CD8-positive, alpha-beta T cell (primary cell): ENCODE measurements at places on chromosomes 12 and 14. TPM values are rescaled to one million over a fixed set of nuclear protein-coding genes. Genes with fewer than 3 reads are reported as not detected.

- DNase-seq: no peak
These were observed 941 bp upstream of the PPP1CC start for GRCh38 chr12:110743571-110744093.

DNA sequence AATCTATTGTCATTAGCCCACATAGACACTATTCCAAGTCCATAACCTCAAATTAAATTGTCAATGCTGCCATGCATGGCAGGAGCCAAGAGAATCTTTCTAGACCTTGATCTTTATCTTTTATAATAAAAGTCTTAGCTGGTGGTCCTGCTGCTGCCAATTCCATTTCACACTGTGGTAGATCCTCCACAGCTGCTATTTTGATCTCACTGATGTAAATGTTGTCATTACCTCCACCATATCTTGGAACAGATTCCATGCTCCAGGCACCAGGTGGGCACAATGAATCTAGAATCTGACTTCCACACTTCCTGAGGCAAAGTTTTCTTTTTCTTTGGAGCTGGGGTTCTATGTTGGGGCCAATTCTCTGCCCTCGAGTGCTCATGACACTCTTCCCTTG is 161.2 kb downstream of the TMTC3 start:
- no peak for DNase-seq

DNA sequence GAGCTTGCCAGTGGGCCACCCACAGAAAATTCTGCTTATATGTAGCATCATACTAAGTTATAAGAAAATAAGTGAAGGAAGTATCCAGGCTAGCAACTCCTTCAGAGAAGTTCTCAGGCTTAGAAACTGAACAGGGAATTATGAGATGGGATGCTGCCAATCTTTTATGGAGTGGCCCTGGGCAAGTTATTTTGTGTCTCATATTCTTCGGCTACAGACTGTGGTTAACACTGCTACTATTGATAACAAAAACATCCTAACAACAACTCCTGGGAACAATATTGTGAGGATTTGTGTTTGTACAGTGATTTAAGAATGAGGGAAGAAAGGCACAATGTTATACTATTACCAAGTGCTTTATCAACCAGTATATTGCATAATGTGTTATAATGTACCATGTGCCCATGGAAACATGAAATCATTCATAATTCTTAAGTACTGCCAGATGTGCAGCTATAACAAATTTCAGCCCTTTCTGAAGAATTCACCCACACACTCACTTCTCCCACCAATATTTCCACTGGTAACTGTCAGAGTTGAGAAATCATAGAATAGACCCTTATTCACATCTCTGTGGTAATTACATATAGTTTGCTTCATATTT is 113.3 kb upstream of the SOX5 start:
- no peak for DNase-seq

GRCh38 chr14:93811676-93812075 is 23.4 kb upstream of the PRIMA1 start:
- DNase-seq: no peak

GRCh38 chr12:92556637-92557421 is 146.0 kb upstream of the PLEKHG7 start:
- peak; percentile 32 for DNase-seq

DNA sequence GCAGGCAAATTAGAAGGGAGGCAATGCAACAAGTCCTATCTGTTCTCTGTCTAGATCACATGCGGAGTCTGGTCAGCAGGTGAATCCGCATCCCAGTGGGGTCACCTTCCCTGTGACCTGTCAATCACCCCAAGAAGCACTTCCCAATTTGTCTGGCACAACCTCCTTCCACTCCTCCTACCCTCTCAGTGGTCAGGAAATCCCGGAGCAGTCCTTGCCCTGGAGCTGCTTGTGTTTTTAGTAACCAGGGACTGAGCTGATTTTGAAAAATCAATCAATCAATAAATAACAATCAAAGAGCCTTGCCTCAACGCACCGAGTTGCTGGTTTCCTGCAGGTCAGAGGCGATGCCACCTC is 572 bp upstream of the ACSS3 start:
- no peak for DNase-seq

GRCh38 chr12:24049101-24049500 is 99.6 kb upstream of the SOX5 start:
- DNase-seq: no peak

DNA sequence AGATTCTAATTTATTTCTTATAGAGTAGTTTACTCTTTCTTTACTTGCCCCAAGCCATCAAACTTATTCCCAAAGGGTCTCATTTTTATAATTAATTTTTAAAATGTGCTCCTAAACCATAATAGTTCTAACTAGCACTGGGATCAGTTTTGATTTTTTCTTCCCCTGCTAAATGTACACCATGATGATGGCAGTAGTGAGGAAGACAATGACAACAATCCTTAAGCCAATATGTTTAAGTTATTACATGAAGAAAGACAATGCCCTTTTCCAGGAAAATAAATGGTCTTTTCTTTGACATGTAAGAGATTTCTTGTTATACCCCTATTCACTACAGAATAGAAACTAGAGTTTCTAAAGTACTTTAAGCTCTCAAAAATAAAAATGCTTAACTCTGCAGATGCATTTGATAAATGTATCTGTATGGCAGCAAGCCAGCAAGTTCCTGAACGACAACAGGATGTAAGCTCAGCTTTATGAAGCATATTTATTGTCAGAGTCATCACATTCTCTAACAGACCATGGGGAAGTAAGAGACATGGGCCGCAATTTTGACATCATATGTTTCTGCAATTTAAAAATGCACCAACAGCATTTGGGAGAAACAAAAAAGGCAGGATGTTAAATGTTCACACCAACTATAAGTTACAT is 36.0 kb upstream of the SNX6 start:
- peak; percentile 24 for DNase-seq

DNA sequence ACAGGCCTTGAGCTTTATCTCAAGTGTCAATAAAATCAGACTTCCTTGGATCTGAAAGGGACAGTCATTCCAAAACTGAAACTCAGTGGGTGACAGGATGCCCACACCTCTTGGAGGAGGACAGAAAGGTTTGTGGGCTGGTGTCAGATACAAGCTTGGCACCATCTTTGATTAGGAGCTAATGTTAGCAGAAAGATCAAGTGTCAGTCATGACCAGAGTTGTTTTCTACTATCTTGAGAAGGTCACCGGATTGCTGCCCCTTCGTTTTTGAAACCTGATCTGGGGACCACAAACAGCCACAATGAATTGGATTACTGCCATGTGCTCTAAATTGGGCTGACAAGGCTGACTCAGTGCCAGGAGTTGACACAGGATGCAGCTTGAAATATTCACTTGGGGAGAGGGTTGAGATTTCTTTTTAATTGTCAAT is 88.3 kb downstream of the OTOGL start:
- DNase-seq: no peak

Gene PNMA1
- total RNA-seq: 39.4 TPM

Gene FSCB
- not detected for total RNA-seq

GRCh38 chr12:95836630-95837239 is 22.0 kb upstream of the SNRPF start:
- DNase-seq: no peak

- no peak for DNase-seq
These were observed 794.3 kb upstream of the NOVA1 start for GRCh38 chr14:27392153-27392552.

GRCh38 chr12:57592551-57593165 is 1.7 kb downstream of the PIP4K2C start:
- DNase-seq: no peak

GRCh38 chr14:34496679-34497513 is 34.9 kb upstream of the SPTSSA start:
- no peak for DNase-seq

- DNase-seq: peak; percentile 81
These were observed 186.7 kb downstream of the EFCAB11 start for GRCh38 chr14:89767861-89768268.

Gene C12orf50
- 0.22 TPM for total RNA-seq

DNA sequence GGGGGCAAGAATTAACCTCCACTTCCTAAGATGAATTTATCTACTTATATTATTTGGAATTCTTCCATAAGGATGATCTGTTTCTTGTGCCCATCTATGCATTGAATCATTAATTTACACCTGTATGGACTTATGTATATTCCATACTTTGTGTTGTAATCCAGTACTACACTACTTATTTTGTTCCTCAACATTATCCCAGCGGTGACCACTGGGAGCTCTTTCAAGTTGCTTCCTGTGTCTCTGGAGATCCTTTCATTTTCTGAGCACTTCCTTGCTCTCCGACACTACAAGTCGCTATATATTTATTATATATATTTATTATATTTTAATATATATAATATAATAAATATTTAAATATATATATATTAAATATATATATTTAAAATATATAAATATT is 54.9 kb upstream of the SCN8A start:
- DNase-seq: no peak

- no peak for DNase-seq
These were observed 14.1 kb upstream of the NT5DC3 start for GRCh38 chr12:103855036-103855712.

Gene MYH7
- not detected for total RNA-seq

DNA sequence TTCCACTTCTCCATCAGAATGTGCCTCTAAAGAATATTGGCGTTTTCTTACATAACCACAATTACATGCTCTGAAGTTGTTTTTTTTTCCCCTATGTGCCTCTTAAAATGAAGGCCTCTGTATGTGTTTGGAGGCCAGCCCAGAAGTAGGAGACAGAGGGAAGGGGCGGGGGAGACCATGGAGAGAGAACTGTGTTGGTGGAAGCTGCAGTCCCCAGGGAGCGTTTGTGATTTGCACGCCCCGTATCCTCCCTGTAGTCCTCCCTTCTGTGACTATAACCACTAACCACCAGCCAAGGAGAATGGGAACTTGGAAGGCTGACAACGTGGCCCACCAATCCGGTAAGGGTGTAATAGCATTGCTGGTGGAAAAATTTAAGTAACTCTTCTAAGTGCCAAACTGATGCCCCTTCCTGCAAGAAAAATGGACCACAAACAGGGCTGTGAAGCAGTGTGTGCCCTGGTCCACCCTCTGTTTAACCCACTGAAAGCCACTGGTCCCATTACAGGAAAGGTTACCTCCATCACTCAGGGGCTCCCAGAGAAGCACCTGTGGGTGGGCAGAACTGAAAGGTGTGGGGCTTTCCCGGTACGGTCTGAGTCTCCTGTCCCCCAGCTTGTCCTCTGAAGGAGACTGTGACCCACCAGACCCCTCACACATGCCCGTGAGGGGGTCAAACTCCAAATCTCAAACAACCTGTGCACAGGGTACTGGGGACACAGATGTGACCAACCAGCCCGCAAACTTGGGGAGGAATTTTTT is 36.8 kb downstream of the CCDC88C start:
- no peak for DNase-seq

Gene ADCY6
- total RNA-seq: not detected

Gene RAPGEF3
- total RNA-seq: 0.25 TPM

Gene JAG2
- 0.84 TPM for total RNA-seq

GRCh38 chr12:19539071-19539470 is 99.8 kb downstream of the AEBP2 start:
- DNase-seq: no peak

DNA sequence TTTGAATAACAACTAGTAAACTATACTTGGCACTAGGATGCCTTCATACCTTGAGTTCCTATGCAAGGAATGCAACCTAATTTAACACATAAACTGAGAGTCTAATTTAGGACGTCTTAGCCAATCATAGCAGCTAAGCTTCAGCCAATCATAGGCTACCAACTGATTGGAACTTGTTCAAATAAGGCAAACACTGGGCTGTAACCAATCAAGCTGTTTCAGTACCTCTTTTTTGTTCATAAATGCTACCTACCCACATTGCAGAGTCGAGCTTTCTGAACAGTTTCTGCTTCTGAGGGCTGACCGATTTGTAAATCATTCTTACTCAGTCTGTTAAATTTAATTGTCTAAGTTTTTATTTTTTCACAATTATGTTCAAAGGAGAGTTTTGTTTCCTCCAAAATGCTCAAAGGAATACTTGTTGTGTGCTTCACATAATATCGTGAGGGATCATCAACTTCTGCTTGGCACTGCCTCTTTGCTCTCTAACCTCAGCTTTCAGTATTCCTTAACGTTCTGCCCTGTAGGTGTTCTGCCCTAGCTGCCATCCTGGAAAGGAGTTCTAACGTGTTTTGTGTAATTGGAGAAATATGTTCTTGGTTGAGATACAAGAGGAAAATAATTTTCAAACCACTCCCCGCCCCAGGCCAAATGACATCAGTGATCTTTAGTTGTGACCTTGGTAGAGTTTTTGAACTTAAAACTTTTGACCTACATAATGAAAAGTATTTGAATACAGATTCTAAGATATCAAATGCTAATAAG is 380.4 kb upstream of the MIS18BP1 start:
- no peak for DNase-seq

- DNase-seq: no peak
These were observed 1.9 kb upstream of the DHRS4 start for GRCh38 chr14:23951590-23952201.

DNA sequence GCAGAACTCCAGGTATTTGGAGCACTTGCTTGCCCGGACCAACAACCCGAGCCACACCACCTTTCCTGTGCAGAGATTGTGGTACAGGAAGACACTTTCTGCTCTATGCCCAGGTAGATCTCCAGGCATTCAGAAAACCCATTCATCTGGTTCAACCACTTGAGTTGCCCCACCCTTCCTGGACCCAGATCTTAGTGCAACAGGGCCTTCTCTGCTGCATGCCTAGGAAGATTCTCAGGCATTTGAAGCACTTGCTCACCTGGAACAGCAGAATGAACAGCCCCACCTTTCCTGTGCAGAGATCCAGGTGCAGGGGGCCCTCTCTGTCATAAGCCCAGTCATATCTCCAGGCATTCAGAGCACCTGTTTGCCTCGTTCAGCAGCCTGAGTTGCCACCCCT is 412.8 kb upstream of the MGAT4C start:
- DNase-seq: no peak

Gene TSPAN19
- total RNA-seq: not detected

DNA sequence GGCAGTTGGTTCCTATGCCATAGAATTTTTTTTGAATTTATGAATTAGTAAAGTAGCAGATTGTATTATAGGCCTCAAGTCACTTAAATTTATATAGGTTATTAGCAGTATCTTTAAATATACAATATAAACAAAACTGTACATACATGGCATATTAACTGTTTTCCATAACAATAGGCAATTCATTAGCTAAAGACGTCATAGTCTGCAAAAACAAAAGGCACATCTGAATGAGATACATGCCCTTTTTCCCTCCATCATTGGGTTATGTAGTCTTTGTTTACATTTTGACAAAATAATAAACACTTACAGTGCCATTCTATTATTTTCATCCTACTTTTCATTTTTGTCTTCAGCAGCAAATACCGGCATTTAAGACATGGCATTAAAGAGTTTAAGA is 1.1 kb upstream of the VCPKMT start:
- no peak for DNase-seq

Gene PMEL
- total RNA-seq: not detected

DNA sequence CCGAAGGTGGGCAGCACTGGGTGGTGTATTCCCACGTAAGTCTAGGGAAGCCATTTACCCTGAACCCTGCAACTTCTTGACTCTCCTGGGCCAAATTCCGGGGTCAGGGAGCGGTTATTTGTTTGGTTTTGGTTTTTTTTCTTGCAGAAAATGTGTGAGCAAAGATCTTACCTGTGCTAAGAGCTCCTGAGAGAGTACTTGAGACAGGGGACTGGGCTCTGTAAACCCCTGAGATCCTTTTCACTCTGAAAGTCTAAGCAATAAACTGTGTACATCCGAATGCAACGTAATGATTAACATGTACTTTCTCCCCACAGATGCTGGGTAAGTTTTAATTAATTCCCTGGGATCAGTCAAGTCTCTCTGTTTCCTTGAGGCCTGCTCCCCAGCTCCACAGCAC is 21.5 kb downstream of the OR10P1 start:
- DNase-seq: no peak

Gene SLC17A8
- not detected for total RNA-seq
